Activated CD4-positive, alpha-beta memory T cell treated with anti-CD3 and anti-CD28 coated beads for 36 hours (primary cell): ENCODE measurements at places on chromosomes 7 and 10.

- H3K27me3 ChIP-seq: no peaks in the 10 kb centered on the region
- peaks cover 3% of the 10 kb centered on the region for H3K4me1 ChIP-seq
- no peak overlapping the region for H3K4me3 ChIP-seq
- DNase-seq: peak; percentile 54
Measured at GRCh38 chr7:97179454-97180104, 62.1 kb downstream of the SDHAF3 start.

GRCh38 chr7:141991140-141991539 is 4.5 kb upstream of the MGAM start:
- no peaks in the 10 kb centered on the region for H3K27me3 ChIP-seq
- H3K4me3 ChIP-seq: no peak overlapping the region
- H3K36me3 ChIP-seq: no peaks in the 10 kb centered on the region
- DNase-seq: no peak

DNA sequence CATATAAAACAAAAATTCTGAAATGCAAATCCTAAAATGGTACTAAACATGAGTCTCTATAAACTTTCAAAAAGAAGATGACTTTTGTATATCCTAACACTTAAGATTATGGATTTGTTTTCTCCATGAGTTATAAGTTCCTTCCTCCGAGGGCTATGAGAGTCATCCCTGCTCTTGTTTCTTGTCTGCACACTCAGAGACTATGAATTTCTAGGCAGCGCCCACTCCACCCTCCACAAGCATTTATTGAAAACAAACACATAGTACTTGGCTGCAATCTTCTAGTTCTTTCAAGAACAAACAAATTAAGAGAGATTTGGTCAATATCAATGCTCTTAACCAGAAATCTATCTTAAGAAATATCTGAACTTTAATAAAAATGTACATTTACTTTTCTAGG is 211.7 kb downstream of the DKK1 start:
- no peaks in the 10 kb centered on the region for H3K4me1 ChIP-seq
- H3K27me3 ChIP-seq: no peaks in the 10 kb centered on the region
- no peak overlapping the region for H3K4me3 ChIP-seq
- no peaks in the 10 kb centered on the region for H3K36me3 ChIP-seq
- no peak overlapping the region for H3K27ac ChIP-seq
- DNase-seq: no peak

DNA sequence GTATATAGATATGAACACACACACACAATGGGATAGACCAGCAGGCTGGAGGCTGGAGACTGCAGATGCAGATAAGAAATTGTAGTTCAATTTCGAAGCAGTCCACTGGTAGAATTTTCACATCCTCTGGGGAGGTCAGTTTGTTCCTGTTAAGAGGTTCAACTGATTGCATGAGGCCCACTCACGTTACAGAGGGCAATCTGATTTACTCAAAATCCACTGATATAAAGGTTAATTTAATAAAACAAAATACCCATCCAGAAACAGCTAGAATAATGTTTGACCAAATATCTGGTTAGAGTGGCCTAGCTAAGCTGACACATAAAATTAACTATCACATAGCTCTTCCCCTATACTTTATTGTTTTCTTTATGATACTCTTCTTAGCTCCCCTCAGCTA is 162.9 kb upstream of the SMIM30 start:
- H3K4me3 ChIP-seq: no peak overlapping the region
- no peak overlapping the region for H3K27ac ChIP-seq
- H3K27me3 ChIP-seq: peaks cover 3% of the 10 kb centered on the region
- no peak for DNase-seq
- no peaks in the 10 kb centered on the region for H3K36me3 ChIP-seq

GRCh38 chr7:32507414-32507813 is 12.1 kb downstream of the AVL9 start:
- peaks cover 57% of the 10 kb centered on the region for H3K4me1 ChIP-seq
- H3K36me3 ChIP-seq: peaks cover 10% of the 10 kb centered on the region
- H3K27ac ChIP-seq: no peak overlapping the region

DNA sequence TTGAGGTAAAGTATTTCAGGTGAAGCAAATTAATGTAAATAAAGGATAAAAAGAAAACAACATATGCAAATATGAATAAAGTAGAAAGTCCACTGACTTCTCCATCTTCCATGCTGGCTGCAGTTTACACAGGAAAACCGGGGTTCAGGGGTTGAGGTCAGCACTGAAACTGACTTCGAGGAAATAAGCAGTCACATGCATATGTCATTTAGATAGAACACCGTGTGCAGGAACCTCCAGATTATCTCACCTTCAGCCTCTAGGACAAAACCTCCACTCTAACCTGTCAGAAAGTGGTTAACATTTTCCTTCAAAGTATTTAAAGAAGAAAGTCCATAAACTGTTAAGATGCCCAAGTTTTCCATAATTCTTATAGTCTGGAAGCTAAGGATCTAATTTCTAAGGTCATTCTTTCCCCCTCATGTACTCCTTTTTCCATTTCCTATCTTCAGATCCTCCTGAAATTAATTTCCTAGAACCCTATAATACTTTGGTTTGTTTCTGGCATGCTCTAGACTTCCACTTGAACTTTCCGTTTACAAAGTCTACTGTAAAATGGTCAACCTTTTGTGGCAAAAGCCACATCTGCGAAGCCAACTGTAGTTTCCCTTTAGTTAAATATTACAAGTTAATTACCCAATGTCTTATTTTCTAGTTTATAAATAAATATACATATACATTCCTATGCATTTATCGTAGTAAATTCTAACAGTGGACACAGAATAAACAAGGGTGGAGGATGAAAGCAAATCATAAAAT is 173.3 kb downstream of the RAPGEF5 start:
- no peaks in the 10 kb centered on the region for H3K36me3 ChIP-seq
- no peak overlapping the region for H3K4me3 ChIP-seq
- peaks cover 27% of the 10 kb centered on the region for H3K27me3 ChIP-seq
- peaks cover 2% of the 10 kb centered on the region for H3K4me1 ChIP-seq
- no peak for DNase-seq
- H3K27ac ChIP-seq: no peak overlapping the region

DNA sequence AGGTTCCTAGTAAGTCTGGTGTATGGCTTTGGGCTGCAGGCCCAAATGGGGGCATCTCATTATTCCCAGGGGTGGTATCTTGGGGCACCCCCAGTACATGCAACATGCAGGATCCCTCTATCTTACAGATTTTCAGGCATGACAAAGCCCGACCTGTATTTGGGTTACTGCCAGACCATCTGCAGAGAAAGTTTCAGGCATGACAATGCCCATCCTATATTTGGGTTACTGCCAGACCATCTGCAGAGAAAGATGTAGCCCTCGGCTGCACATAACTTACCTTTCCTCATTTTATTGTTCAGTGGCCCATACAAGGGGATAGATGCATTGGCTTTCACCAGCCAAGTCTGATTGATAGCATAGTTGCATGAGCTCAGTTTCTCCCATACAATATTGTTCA is 112.2 kb upstream of the RAB18 start:
- H3K27ac ChIP-seq: no peak overlapping the region
- peaks cover 18% of the 10 kb centered on the region for H3K27me3 ChIP-seq
- no peaks in the 10 kb centered on the region for H3K36me3 ChIP-seq
- no peak overlapping the region for H3K4me3 ChIP-seq
- H3K4me1 ChIP-seq: no peaks in the 10 kb centered on the region

GRCh38 chr10:100518761-100519241 is 860 bp downstream of the SEC31B start:
- H3K4me1 ChIP-seq: peaks cover 12% of the 10 kb centered on the region
- DNase-seq: peak; percentile 76
- H3K36me3 ChIP-seq: peaks cover 27% of the 10 kb centered on the region
- no peaks in the 10 kb centered on the region for H3K27me3 ChIP-seq
- H3K4me3 ChIP-seq: no peak overlapping the region
